Brain microvascular endothelial cell (primary cell): ENCODE measurements at places on chromosomes 12 and 14.

DNA sequence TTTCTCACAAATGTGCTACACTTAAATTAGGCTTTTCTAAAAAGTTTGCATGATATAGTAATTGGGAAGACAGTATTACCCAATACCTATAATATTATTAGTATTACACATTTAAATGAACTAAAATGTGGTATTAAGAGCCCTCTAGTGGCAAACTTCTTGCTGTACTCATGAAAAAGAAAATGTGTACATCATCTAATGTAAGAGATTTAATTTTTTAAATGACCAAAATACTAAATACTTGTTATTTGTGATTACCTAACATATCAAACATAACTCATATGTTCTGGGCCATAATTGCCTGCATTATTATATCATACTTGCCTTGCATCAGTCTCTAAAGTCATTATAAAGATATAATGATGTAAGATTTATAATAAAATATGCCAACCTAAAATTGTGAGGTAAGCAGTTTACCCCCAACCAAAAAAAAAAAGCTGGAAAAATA is 64.2 kb downstream of the DNAI7 start:
- peak; percentile 27 for DNase-seq

- DNase-seq = peak; percentile 23
These were observed 10.8 kb downstream of the ETNK1 start for GRCh38 chr12:22635812-22636211.

DNA sequence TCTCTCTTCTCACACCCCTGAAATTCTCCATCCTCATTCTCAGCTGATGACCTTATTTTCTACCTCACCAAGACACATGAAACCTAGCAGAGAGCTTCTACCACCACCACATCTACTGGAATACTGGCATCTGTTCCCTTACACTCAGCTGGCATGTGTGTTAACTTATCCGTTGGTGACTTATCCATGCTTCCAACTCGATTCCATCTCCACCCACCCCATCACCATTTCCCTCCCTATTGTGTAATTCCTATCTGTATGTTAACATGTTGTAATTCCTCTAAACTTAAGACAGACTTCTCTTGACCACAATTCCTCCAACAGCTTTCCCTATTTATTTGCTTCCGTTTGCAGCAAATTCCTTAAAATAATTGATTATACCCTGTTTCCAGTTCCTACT is 15.4 kb downstream of the C1S start:
- no peak for DNase-seq

GRCh38 chr14:66405158-66405557 is 81.0 kb upstream of the CCDC196 start:
- peak; percentile 80 for DNase-seq

DNA sequence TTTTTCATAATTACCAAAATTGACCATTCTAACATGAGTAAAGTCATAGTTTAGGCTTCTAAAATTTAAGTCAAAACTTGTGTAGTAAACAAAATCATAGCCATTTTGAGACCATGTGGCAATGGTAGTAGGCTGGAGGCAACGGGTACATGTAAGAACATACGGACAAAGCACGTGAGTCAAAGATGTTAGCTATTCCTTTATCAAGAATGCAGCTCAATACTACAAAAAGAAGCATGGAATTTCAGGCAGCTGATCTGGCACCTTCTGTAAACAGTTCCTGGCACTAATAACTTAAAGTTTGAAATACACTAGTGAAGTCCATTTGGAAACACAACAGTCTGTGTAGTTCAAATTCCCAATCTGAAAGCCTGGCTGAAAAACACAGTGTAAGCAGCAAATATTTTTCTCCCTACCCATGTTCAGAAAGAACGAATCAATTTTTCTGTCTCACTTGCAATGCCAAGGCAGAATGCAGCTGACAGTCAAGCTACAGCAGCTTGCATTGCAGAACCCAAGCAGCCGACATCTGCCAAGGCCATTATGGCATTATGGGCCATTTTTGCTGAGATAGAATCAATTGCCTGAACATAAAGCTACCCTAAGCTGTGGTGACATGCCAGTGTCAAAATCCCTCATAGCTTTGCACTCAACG is 29.3 kb downstream of the MYF5 start:
- DNase-seq = no peak

GRCh38 chr14:66000766-66001165 is 485.4 kb upstream of the CCDC196 start:
- DNase-seq = no peak

- no peak for DNase-seq
These were observed 6.6 kb downstream of the LRRC9 start for GRCh38 chr14:59926534-59926933.

- DNase-seq = no peak
These were observed 145.4 kb upstream of the SRRM4 start for GRCh38 chr12:118835926-118836325.

DNA sequence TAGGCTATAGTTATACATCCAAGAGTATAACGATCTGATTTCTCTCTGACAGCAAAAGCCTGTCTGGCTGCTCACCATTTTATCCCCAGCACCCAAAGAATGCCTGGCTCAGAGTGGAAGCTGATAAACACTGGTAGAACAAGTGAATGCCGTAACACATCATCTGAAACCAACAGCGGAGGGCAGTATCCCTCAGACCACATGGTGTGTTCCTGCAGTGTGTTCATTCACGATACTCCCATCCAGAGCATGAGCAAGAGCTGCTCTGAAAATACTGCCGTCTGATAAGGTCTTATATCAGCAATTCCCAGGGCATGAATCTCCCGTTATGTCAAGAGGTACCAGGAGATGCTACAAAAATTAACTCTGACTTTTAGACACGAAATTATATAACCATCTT is 95.9 kb downstream of the TTC7B start:
- DNase-seq = peak; percentile 33

DNA sequence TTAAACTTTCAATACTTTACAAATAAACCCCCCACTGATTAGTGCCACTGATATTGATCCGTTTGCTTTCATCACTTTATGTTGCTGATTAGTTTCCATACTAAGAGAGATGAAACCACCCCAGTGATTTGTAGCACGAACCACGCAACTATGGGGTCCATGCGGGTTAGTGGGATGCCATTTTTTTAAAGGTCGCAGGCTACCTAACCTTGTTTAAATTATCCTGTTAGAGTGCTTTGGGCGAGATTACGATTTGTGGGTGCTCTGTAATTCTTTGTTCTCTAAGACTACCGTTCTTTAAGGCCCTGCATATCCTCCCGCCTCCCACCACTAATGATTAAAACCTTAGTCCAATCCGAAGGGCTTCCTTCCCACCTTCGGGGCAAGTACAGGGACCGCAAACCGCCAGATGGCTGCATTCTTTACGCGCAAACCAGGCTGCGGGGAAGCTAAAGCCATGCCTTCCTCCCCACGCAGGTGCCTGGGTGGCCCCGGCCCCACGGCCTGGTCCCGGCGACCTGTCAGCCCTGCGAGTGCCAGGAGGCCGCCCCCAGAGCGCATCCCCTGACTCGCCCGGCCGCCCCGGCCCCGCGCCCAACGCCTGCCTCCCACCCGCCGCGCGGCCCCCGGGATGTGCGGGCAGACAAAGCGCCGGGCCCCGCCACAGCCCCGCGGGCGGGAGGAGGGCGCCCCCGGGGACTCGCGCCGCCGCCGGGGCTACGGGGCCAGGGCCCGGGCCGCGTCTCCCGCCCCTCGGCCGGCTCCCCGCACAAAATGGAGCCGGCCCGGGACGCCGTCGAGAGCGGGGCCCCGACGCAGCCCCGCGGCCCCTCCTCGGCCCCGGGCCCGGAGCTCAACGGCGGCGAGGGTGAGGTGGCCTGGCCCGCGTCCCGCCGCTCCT is 759 bp downstream of the NFYB start:
- DNase-seq = no peak

DNA sequence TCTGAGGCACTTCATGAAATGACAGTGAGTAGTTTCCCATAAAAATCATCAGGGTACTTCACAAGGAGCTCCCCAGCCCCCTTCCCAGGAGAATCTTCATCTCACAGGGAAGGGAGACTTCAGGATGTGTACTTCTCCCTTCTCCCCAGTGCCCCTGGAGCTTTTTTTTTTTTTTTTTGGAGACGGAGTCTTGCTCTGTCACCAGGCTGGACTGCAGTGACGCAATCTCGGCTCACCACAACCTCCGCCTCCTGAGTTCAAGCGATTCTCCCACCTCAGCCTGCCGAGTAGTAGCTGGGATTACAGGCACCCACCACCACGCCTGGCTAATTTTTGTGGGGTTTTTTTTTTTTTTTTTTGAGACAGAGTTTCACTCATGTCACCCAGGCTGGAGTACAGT is 10.4 kb downstream of the ITPK1 start:
- DNase-seq = peak; percentile 67

- DNase-seq = no peak
These were observed 3.2 kb upstream of the RFC5 start for GRCh38 chr12:118013283-118013682.

DNA sequence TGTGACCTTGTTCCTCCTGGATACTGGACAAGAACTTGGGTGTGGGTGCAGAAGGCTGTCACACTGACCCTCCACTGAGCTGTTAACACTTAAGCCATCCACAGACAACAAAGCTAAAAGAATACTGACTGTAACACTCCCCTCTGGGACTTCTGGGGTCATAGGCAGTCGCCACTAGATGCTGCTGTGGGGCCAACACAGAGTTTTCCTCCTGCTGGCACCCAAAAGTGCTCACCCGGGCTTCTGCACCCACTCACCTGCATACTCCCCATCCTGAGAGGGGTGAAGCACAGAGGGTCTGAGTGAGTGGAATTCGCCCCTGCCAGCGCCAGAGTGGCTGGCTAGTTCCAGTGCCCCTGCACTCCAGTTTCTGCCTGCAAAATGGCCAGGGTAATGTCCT is 422.4 kb upstream of the LMO3 start:
- DNase-seq = no peak

DNA sequence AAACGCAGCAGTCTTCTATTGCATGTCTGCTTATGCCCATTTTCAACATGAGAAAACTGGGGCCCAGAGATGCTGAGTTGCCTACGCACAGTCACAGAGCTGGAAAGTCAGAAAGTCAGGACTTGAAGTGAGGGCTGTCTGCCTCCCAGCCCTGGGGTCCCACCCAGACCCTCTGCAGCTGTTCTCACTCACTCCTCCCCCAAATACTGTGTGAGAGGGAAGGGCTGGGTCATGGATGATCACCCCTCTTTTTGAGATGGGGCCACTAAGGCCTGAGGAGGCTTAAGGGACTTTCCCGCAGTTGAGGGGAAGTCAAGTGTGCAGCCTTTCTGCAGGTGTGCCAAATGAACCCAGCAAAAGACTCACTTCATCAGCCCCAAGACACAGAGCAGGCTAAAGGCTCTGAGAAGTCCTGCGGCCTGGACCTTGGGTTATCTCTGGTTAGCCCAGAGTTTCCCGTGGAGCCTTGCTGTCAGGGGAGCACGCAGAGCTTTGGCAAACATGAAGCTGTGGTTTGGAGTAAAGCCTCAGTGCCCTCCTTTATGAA is 18.7 kb downstream of the DTX1 start:
- DNase-seq = no peak

GRCh38 chr12:12079291-12079690 is 8.6 kb downstream of the BCL2L14 start:
- DNase-seq = peak; percentile 51

- DNase-seq = no peak
These were observed 36.7 kb downstream of the TMBIM6 start for GRCh38 chr12:49777800-49778748.

GRCh38 chr12:115956659-115957058 is 320.8 kb downstream of the MED13L start:
- no peak for DNase-seq

DNA sequence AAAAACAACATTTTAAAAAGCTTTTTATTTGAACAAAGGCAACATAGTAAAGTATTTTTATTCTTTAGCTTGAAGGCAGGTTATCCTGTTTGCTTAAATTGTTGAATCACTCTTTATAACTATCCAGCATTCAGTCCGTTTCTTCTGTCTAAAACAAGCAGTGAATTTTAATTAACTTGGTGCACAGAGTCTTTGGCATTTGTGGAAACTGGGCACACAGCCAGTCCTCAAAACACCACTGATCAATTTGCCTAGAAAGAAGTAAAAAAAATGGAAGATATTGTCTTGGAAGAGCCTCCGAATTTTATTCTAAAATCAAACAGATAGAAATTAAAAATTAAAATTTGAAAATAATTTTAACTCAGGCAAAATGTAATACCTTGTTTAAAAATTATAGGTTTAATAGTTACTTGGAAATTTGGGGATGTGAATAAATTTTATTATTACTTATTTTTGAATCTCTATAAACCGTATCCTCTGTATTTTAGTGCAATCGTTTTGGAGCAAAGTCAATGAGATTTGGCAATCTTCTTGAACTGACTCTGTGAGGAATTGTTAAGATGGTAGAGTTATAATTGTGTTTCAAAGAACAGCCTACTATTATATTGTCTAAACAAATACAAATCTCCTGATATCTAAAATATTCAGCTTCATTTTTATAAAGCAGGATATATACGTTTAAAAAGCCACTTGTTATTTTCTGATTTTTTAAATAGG is 927.0 kb downstream of the SLC16A7 start:
- DNase-seq = no peak

- no peak for DNase-seq
These were observed 5.8 kb downstream of the NID2 start for GRCh38 chr14:52063052-52063462.

GRCh38 chr14:28707814-28708213 is 58.8 kb upstream of the FOXG1 start:
- DNase-seq = peak; percentile 9

DNA sequence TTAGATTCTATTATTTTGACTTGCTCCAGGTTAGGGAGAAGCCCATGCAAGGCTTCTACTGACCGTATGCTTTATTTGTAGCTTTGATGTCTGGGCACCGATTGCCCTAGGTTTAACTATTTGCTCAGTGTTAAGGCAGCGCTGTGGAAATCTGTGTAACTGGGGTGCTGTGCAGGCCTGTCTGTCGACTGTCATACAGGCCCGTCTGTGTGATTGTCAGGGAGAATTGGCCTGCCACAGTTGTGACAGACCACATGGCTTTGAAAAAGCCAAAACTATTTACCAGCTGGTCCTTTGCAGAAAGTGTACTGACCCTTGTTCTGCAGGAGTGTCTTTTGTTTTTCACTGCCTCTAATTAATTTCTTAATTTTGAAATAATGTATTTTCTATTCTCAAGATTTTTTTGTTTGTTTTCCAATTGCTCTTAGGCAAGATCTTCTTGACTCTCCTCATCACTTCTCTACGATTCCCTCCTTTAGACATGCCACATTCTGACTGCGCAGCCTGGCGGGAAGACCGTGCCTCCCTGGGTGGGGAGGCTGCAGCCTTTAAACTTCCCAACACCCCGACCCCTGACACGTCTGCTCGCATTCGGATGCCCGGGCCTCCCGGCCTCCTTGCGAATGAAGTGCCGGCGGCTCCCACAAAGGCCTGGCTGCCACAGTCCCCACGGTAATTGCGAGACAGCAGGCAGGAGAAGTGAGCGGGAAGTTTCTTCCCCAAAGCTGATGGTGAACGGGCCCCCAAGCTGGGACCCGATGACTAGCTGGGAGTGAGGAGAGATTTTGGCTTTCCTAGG is 99.0 kb upstream of the EVL start:
- DNase-seq = no peak

DNA sequence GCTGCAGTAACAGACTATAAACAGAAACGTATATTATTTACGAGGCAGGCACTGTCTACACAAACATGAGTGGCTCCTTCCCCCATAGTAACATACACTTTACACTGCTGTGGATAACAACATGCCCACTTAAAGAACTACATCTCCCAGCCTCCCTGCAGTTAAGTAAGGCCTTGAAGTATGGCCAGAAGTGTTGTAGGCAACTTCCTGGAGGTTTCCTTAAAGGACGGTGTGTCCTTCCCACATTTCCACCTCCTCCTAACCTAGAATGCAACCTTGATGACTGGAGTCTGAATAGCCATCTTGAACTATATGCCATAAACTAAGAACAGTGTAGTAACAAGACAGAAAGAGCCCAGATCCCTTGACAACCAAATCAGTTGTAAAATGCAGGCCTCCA is 20.3 kb downstream of the MED13L start:
- no peak for DNase-seq
